COLO829 (cell line): ENCODE measurements at places on chromosomes 3 and 15.

DNA sequence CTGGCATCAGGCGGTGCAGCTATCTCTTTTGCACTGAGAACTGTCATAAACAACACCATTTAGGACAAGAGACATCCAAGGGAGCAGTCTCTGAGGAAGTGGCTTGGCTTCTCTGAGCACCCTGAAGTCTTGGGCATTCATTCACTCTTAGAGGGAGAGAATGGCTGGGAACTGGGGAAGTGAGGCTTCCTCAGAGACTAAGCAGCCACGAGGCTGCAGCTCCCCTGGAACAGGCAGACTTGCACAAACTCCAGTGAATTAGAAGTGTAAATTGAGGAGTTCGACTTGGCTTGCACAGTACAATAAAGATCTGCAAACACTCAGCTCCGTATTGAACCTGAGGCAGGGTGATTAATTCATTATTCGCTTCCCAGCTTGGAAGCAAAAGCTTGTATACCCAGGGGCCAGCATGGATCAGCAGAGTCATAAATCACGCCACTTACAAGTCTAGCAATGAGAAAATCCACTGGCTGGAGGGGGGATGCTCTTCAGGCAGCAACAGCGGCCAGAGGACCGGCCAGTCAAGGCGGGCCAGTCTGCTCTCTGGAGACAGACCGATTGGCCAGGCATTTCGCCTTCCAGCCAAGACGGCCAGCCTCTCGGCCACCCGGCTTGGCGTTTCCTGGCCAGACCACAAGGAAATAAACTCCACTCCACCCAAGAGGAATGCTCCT, 118.8 kb upstream of the ADPGK start:
- no peak for DNase-seq

GRCh38 chr3:197545101-197545500, 10.7 kb downstream of the BDH1 start:
- DNase-seq, result no peak

DNA sequence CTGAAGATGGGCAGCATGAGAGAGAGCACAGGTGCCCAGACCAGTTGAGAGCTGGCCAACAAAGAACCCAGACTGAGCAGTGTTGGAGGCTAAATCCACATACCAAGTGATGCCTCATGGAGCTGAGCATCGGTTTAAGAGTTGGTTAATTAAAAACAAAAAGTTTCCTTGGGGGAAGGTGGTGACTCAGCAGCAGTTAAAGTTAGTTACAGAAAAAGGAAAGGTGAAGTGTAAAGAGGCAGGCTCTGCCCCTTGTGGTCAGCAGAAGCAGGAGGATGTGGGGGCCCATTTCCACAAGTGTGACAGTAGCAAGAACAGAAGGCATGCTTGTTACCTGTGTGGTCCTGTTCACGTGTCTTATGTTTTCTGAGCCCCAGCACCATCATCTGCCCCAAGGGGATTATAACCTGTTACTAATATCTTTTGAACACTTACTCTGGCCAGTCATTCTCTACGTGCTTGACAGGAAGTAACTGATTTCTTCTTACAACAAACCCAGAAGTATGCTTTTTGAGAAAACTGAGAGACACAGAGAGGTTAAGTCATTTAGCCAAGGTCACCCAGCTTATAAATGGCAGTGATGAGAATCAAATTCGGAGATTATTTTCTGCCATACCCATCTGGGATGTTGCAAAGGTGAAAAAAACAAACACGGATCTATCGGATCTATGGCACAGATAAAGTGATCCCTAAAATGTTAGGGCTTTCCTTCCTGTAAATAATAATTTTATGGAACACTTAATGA, 91.0 kb downstream of the EPHB1 start:
- no peak for DNase-seq

GRCh38 chr15:72502220-72502809, 28.2 kb downstream of the ARIH1 start:
- DNase-seq, result no peak

- DNase-seq, result no peak
These were observed 57.8 kb downstream of the WNT7A start for GRCh38 chr3:13822042-13822441.

GRCh38 chr3:59341459-59341858, 291.6 kb upstream of the CFAP20DC start:
- DNase-seq, result no peak

GRCh38 chr3:195802795-195803194, 8.9 kb downstream of the MUC4 start:
- DNase-seq, result no peak

GRCh38 chr15:81567924-81568323, 193.9 kb upstream of the TMC3 start:
- no peak for DNase-seq

- no peak for DNase-seq
These were observed 944.7 kb downstream of the MCTP2 start for GRCh38 chr15:95175914-95176658.

DNA sequence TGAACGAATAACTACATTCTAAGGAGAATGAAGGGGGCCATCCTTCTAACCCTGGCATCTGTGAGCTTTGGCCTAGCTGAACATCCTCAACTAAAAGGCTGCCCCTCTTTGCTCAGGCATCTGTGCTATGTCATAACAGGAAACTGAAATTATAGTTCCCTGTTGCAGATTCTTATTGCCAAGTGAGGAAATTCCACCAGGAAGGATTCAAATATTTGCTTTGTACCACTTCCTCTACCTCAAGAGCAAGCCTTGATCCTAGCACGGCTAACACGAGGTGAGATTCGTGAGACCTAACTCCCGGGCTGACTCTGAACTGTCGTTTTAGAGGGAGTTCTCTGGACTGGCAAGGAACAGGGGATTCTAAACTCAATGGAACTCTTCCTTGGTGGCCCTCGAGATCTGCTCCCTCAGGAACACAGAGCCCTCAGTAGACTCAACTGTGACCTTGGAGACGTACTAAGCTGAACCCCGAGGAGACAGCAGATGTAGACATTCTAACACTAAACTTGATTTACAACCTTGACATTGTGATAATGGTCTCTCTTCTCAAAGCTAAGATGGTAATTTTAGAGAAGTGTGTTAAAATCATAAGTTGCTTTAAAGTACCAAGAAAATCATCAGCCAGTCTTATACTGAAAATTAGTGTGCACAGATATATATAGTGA, 4.2 kb downstream of the SPG21 start:
- no peak for DNase-seq

GRCh38 chr3:140424726-140425125, 253.1 kb upstream of the TRIM42 start:
- DNase-seq, result no peak
